ENCODE measurements at places on chromosomes 7 and 10.

GRCh38 chr10:17227367-17228090 is 512 bp upstream of the VIM start:
- DNase-seq = no peak

- no peak for DNase-seq
Observed at GRCh38 chr7:40986351-40986873, 716.5 kb downstream of the INHBA start.

DNA sequence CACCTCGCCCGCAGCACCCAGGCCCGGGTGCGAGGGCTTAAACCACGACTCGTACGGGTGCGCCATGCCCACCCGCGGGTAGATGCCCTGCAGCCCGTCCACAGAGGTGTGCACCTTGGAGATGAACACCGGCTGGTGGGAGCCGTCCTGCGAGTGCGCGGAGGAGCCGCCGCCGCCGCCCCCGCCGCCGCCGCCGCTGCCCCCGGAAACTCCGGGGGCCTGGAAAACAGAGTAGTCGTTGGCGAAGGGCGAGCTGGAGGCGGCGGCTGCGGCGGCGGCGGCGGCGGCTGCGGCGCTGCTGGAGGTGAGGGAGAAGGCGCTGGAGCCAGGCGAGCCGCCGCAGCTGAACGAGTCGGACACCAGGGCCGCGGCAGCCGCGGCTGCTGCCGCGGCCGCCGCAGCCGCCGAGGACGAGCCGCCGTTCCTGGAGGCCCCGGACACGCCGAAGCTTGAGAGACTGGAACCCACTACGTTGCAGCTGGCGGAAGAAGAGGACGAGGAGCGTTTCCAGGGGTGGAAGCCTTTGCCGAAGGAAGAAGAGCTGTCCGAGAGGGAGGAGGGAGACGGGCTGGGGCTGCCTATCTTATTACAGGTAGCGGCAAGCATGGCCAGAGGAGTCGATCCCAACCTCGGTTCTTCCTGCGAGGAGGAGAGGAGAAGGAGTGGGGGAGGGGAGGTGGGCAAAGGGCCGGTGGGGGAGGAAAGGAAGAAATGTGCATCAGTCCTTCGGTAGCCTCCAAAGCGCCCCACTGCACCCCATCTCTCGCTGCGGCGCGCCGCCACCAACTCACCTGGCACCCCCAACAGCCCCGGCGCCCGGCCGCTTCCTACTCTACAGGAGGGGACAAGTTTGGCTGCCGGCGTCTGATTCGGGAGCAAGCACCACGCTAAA is 1.3 kb downstream of the SP8 start:
- DNase-seq = no peak

DNA sequence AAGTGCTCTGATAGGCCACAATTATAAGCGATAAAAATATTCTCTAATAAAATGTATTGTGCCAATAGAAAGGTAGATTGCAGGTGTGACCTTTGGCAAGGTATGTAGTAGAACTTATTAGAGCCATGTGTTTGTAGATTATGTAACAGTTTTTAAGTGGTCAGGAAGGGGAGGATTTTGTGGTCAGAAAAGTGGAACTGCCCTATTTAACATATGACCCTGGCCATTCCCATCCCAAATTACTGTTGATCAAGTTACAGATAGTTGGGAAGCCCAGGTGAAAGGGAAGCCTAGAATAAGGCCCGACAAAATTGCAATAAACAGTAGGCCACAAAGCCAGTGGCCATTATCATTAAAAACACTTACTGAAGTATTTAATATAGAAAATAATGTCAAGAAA is 89.2 kb downstream of the SPAG6 start:
- no peak for DNase-seq

GRCh38 chr10:32937911-32938424 is 20.1 kb downstream of the ITGB1 start:
- DNase-seq = no peak

All from stimulated activated CD4-positive, alpha-beta T cell treated with anti-CD3 and anti-CD28 coated beads, TNF-alpha, amount 100 ng/mL, for 4 hours (primary cell).